ENCODE measurements at places on chromosomes 2 and 18.
A peak's percentile ranks its signal among the peaks of the same experiment; 100 is the strongest.

GRCh38 chr2:141630407-141630930 lies 500.3 kb downstream of the LRP1B start:
- DNase-seq, result no peak

DNA sequence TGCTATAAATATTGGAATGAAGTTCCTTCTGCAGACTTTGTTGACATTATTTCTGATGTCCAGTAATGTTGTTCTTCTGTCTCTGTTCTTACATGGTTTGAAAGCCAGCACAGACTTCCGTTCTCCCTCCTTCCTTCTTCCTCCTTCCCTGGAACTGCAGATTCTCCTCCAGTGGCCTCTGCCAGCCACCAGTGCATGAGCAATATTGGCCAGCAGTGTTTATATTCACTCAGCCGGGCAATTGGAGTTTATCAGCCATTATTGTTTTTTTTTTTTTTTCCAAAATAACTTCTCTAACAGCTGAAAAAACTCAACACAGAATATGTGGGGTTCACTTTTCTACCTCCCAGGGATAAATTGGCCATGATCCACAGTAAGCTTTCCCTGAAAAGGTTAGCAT lies 86.8 kb downstream of the ADCYAP1 start:
- no peak for DNase-seq

DNA sequence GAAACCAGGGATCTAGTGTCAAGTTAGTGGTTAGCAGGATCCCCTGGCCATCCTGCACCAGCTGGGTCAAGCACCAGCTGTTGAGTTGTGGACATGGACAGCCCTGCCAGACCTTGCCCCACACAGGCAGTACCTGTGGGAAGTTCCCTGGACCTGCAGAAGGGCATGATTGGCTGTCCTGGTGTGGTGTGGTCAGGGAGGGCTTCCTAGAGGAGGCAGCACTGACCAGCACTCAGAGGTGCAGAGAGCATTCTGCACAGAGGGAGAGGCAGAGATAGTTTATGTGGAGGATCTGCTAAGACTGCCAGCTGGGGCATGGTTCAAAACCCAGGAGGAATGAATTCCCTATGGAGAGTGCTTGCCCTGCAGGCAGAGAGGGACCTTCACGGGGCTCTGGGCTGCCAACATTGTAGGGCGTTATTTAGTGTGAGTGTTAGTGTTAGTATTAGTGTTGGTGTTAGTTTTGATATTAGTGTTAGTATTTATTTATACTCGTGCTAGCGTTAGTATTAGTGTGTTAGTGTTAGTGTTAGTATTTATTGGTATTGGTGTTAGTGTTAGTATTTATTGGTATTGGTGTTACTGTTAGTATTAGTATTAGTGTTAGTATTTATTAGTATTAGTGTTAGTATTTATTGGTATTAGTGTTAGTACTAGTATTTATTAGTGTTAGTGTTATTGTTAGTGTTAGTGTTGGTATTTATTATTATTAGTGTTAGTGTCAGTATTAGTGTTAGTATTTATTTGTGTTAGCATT lies 31.9 kb downstream of the TWIST2 start:
- DNase-seq, result no peak

GRCh38 chr2:120641366-120641771 lies 94.3 kb upstream of the GLI2 start:
- no peak for DNase-seq

- no peak for DNase-seq
Measured at GRCh38 chr2:203796248-203797010, 71.1 kb upstream of the CTLA4 start.

GRCh38 chr2:7725850-7726242 lies 808.6 kb downstream of the RNF144A start:
- no peak for DNase-seq

- DNase-seq, result no peak
Measured at GRCh38 chr2:205681401-205682238, 681 bp upstream of the NRP2 start.

GRCh38 chr2:8296306-8296705 lies 385.6 kb upstream of the ID2 start:
- DNase-seq, result no peak

GRCh38 chr2:217101972-217102371 lies 242.1 kb upstream of the TNP1 start:
- no peak for DNase-seq

DNA sequence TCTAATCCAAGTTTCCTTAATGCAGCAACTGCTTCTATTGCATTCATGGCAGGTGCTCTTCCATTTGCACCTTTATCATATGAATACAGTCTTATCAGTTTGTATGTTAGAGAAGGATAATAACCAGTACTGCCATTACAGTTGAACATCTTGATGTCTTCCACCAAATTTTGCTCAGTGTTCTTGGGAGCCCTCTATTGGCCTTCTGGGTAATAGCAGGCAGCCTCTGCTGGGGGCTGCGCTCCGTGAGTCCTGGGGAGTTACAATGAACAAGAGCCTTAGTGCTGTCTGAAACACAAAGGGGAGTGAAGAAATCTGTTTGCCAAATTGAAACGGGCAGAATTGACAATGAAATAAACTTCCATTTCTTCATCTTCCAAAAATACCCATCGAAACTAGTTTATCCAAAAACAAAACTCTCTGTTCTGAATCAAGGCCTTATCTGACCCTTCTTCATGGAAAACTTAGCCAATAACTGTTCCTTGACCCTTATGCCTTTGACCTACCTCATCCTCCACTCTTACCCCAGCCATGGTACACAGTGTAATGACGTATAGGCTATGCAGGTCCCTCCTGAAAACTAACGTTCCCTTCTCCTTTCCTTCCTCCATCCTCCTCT lies 79.9 kb downstream of the ALK start:
- DNase-seq, result peak; percentile 28

GRCh38 chr2:172845028-172845630 lies 109.5 kb downstream of the RAPGEF4 start:
- no peak for DNase-seq

DNA sequence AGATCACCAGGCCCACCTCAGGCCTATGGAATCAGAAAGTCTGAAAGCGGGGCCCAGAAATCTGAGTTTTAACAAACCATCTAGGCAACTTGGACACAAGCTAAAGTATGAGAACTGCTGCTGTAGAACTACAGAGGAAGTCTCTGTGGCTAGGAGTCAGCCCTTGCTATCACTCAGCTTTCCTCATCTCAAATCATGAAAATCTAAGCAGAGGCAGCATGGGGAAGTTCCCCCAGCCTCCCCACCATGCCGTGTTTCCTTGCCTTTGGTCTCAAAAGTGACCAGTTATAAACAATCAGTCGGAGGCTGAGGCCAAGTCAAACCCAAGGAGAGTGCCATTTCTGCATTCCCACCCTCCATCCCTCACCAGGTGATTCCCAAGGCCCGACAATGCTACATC lies 404.7 kb downstream of the BCL11A start:
- DNase-seq, result no peak

- DNase-seq, result peak; percentile 56
Measured at GRCh38 chr2:105576440-105577241, 168.1 kb upstream of the NCK2 start.

DNA sequence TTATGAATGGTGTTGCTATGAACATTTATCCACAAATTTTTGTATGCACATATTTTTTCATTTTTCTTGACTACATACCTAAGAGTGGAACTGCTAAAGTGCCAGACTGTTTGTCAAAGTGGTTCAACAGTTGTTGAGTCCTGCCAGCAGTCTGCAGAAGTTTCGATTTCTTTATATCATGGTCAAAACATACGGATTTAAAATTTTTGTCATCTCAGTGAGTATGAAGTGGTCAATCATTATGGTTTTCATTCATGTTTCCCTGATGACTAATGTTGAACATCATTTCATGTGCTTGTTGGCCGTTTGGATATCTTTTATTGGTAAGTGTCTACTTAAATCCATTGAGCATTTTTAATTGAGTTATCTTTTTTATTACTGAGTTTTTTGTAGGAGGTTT lies 39.2 kb downstream of the CCDC138 start:
- no peak for DNase-seq

- no peak for DNase-seq
Measured at GRCh38 chr2:233064530-233065199, 4.5 kb downstream of the INPP5D start.
